ENCODE measurements at places on chromosomes 12 and 14.
A peak's percentile ranks its signal among the peaks of the same experiment; 100 is the strongest.

DNA sequence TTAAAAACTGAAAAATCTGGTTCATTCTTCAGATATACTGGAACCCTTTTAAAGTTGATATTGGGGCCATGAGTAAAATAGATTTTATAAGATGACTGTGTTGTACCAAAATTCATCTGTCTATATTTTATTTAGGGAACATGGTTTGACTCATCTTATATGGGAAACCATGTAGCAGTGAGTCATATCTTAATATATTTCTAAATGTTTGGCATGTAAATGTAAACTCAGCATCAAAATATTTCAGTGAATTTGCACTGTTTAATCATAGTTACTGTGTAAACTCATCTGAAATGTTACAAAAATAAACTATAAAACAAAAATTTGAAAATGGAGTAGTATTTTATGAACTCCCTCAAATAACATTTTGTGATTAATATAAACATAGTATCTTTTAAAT is 14.2 kb downstream of the PTGER2 start:
- no peak for DNase-seq

DNA sequence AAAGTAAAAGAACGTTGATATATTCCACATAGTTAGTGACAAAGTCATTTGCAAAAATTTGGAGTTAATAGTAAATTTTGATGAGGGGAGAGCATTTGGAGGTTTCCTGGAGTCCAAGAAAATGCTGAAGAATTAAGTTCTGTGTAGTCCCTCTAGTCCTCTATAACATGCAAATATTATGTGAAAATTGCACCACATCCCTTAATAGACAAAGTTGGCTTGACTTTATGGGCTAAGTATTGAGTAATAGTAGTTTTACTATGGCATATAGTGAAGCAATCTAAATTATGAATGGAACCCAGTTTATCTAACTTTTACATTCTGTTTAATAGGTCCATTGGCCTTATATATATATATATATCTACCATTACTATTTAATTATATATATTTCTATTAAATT is 66.4 kb upstream of the DCN start:
- no peak for DNase-seq

GRCh38 chr12:4287325-4288211 is 14.0 kb downstream of the CCND2 start:
- DNase-seq: no peak

- DNase-seq: no peak
These were observed 315.3 kb downstream of the NOVA1 start for GRCh38 chr14:26282578-26282977.

GRCh38 chr14:55288439-55288838 is 17.2 kb downstream of the FBXO34 start:
- no peak for DNase-seq

- no peak for DNase-seq
These were observed 42.1 kb upstream of the LGR5 start for GRCh38 chr12:71397433-71397954.

GRCh38 chr12:110345176-110345661 is 58.3 kb downstream of the ANAPC7 start:
- DNase-seq: no peak

GRCh38 chr14:91356181-91356763 is 61.3 kb downstream of the CCDC88C start:
- DNase-seq: no peak

GRCh38 chr12:92158796-92159439 is 13.3 kb upstream of the BTG1 start:
- DNase-seq: no peak

- no peak for DNase-seq
These were observed 92.0 kb downstream of the RFLNA start for GRCh38 chr12:124386661-124387527.

GRCh38 chr14:76812093-76812421 is 625 bp downstream of the ANGEL1 start:
- no peak for DNase-seq

GRCh38 chr14:101492716-101493115 is 68.6 kb upstream of the DIO3 start:
- DNase-seq: no peak

DNA sequence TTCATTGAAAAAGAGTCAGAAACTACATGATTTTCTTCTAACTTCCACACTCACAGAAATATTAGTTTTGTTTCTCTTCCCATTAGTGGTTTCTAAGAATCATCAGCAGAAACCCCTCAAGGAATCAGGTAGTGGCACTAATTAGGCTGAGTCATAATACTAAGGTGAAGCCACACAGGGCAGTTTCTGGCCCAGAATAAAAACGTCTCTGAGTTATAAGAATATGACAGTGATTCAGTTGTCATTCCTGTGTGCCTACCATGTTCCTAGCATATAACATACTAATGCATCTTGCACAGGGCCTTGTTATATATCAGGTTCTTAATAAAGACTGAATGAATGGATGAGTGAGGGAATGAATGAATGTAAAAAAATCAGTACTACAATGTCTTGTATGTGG is 206.0 kb upstream of the PLEKHG7 start:
- DNase-seq: no peak

DNA sequence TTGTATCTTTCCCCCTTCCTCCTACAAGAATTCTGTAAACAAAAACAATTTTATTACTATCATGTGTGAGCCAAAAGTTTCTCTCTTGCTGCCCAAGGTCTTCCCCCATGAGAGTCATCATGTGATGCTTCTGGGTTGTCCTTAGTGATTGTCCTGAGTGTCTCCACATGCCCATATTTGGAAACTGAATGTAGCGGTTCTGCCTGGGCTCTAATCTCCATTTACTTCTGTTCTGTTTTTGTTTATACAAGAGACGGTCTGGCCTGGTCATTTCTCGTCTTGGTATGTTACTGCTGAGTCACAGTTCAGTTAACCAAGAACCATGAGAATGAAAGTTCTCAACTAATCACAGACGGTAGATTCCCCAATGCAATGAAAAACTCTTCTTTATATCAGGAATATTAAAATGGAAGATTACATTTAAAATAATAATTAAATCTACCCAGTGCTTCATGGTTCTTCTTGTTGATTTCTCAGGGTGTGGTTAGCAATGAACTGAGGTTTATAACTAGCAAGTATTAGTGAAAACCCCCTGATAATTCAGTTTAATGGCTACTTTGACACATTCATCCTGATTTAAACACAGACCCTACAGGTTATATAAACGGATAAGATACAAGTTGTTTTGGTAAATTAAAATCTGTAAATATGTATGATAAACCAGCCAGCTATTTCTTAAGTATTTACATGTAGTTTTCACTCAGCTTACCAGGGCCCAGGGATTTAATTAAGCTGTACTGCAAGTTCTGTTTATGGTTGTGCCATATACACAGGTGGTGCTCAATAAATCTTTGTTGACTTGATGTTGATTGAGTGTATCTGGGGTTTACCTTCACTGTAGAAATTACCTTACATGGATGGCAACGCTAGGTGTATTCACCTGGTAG is 81.1 kb downstream of the PELI2 start:
- no peak for DNase-seq

GRCh38 chr12:1466481-1467154 is 127.8 kb downstream of the FBXL14 start:
- DNase-seq: no peak

- DNase-seq: peak; percentile 7
These were observed 19.4 kb downstream of the KRT85 start for GRCh38 chr12:52347551-52348510.

- DNase-seq: no peak
These were observed 2.7 kb downstream of the FAIM2 start for GRCh38 chr12:49901026-49901425.

GRCh38 chr14:74945852-74946658 is 9.3 kb downstream of the PGF start:
- DNase-seq: peak; percentile 66

DNA sequence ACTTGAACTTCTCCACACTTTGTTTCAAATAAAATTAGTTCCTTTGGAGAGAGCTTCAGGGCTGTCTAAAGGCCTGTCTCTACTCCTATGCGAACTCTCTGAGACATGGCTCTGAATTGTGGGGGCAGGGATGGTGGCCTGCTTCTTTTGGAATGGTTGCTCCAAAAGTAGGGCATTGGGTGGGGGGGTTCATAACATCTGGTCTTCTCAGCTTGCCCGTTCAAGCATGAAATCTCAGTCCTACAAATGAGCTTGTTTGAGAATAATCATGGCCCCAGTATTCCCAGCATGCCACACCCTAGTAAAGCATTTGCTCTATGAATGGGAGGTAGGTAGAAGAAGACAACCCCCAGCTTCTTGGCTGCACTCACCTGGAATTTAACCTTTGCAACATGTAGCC is 6.7 kb downstream of the GPR135 start:
- DNase-seq: no peak

DNA sequence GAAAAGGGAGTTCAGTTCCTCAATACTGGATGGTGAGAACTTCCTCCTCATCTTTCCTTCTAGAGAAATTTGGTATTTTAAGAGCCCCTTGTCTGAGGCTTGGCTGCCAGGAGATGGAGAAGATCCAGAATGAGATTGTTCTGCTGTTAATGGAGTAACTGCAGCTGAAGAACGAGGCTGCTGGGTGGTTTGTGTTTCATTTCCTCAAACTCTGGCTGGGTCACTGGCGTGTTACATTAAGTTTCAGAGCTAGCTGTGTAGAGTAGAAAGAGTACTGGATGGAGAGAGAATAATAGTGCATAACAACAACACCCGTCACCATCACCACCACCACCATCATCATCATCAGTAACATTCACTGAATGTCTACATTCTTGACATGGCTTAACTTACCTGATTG is 325.0 kb upstream of the TBX3 start:
- DNase-seq: no peak

GRCh38 chr12:100414739-100415138 is 57.9 kb downstream of the SLC17A8 start:
- no peak for DNase-seq

DNA sequence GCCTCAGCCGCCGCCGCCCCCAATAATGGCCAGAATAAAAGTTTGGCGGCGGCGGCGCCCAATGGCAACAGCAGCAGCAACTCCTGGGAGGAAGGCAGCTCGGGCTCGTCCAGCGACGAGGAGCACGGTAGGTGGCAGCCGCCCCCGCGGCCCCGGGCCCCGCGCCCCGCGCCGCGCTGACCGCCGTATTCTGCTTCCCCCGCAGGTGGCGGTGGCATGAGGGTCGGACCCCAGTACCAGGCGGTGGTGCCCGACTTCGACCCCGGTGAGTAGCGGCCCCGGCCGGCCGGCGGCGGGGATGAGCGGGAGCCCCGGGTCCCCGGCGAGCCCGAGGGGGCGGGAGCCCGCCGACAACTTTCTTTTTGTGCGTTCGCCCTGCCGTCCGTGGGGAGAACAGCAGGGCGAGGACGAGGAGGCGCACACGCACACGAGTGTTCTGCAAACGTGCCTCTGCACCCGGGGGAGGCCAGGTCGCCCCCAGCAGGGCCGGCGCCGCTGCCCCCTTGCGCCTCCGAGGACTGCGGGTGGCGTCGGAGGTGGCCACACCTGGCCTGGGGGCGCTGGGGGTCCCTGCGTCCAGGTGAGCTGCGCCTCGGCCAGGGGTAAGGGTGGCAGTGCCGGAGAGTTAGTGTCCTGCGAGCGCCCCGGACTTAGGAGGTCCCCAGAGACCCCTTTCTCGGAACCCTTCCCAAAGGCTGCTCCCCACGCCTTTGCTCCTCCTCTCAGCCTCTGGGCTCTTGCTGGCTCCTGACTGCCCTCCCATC is 794 bp downstream of the RCOR1 start:
- peak; percentile 34 for DNase-seq

- DNase-seq: no peak
These were observed 197.1 kb downstream of the MED13L start for GRCh38 chr12:116080415-116080814.

- peak; percentile 18 for DNase-seq
These were observed 12.7 kb downstream of the HIP1R start for GRCh38 chr12:122847921-122848421.

DNA sequence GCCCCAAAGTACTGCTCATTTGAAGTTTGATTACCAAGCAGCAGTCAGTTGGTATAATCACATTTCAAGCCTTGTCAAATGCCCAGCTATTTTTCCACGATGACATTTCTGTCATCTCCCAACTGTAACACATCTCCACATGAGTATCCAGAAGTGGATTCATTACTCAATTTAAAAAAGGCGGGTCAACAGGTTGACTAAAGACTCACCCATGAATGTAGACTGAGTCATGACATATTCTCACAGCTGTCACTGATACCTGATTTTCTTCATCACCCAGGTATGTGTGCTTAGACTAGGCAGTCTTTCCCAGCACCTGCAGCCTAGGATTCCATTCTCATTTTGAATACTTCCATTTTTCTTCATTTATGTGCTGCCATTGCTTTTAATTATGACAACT is 75.1 kb upstream of the DBX2 start:
- no peak for DNase-seq

DNA sequence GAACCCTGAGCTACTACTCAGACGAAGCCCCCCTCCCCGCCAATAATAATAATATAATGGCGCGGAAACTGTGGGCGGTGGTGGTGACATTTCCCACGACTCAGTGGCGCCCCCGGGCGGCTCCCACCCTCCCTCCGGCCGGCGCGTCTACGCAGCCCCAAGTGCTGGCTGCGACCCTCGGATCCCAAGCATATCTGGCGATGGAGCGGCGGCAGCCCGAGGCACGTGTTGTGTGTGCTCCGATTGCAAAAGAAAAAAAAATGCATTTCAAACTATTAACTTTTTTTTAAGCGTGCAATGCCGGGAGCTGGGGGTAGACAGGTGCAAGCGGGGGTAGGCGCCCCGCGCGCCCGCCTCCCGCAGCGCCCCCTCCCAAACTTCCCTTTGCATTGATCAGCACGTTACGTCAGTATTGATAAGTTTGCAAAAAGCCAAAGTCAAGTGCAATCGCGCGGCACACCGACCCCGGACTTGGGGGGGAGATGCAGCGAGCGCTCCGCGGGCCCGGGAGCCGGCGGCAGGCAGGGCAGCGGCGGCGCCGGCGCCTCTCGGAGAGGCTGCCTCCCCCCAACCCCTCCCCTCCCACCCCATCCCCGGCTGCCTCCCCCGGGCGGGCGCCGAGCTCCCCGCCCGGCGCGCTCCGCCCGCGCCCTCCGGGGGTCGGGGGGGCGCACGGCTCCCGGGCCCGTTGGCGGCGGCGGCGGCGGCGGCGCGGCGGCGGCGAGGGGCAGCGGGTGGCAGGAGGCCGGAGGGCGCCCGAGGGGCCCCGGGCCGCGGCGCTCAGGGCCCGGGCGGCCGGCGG is 113.1 kb upstream of the MYL2 start:
- peak; percentile 33 for DNase-seq

DNA sequence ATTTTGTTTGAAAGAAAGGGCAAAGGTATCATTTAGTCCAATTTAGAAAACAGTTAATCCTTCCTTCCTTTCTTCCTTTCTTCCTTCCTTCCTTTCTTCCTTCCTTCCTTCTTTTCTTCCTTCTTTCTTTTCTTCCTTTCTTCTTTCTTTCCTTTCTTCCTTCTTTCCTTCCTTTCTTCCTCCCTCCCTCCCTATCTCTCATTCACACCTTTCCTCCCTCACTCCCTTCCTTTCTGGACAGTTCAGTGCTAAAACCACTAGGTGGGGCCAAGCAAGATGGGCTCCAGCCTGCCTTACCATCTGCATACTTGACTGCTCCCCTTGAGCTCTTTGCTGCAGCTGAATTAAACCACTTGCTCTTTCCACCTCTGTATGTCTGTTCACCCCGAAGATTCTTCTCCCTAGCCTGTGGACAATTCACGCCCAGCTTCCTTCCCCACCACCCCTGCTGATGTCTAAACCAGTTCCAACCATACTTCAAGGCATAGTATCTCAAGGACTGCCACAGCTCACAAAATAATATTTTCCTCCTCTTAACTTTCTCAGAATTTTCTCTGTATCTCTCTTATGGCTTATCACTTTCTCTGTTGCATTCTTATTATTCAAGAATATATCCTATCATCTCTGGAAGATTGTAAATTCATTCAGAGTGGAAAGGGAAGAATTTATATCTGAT is 78.0 kb downstream of the DBX2 start:
- no peak for DNase-seq

All from mesothelial cell of epicardium (in vitro differentiated cells).